ENCODE measurements at places on chromosomes 3 and 15. TPM values are rescaled to one million over a fixed set of nuclear protein-coding genes. Genes with fewer than 3 reads are reported as not detected.

The FBXW12 gene
- not detected for total RNA-seq

The BOC gene
- total RNA-seq: 2.8 TPM

The TTLL13 gene
- total RNA-seq: not detected

The NTRK3 gene
- 0.09 TPM for total RNA-seq

The PLSCR5 gene
- not detected for total RNA-seq

The VPS8 gene
- 43.9 TPM for total RNA-seq

The IREB2 gene
- total RNA-seq: 16.3 TPM

The SMCO1 gene
- not detected for total RNA-seq

The SAXO2 gene
- total RNA-seq: 4.0 TPM

All from SJSA1 (cell line).